ENCODE measurements at places on chromosomes 7 and 10.

DNA sequence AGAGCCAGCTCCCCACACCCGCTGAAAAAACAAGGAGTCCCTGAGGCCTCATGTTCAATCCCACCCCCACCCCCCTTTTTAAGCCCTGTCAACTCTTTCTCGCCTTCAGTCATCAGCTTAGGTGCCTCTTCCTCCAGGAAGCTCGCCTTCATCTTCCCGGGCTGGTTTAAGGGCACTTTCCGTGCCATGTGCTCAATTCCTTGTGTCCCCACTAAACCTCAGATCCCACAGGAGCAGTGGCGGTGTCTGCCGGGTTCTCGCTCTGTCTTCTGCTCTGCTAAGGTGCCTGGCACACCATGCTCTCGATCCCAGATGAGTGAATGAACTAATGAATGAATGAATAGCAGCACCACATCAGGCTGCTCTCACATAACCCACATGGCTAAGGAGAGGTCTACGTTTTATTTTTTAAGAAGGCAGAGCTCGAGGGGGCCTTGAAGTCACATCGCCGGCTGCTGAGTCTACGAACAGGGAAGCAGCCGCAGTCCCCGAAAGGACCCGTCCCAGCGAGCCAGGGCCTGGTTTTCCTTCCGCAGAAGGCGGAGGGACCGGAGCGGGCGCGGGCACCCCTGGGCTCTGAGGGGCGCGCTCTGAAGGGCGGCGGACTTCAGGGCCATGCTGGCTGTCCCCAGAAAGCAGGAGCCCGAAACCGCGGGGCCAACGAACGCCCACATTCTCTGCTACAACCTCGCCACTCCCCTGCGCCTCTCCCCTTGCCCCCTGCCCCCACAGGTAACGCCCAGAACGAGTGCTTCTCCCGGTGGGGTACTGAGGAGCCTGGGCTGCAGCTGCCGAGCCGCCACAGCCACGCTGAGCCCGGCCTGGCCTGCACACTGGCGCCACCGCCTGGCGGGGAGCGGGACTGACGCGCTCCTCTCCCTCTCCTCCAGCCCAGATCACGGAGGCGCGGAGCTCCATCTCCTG lies 73.4 kb upstream of the KCNMA1 start:
- DNase-seq, result peak; percentile 28

GRCh38 chr7:60017-60675 lies 132.2 kb upstream of the FAM20C start:
- DNase-seq, result no peak

DNA sequence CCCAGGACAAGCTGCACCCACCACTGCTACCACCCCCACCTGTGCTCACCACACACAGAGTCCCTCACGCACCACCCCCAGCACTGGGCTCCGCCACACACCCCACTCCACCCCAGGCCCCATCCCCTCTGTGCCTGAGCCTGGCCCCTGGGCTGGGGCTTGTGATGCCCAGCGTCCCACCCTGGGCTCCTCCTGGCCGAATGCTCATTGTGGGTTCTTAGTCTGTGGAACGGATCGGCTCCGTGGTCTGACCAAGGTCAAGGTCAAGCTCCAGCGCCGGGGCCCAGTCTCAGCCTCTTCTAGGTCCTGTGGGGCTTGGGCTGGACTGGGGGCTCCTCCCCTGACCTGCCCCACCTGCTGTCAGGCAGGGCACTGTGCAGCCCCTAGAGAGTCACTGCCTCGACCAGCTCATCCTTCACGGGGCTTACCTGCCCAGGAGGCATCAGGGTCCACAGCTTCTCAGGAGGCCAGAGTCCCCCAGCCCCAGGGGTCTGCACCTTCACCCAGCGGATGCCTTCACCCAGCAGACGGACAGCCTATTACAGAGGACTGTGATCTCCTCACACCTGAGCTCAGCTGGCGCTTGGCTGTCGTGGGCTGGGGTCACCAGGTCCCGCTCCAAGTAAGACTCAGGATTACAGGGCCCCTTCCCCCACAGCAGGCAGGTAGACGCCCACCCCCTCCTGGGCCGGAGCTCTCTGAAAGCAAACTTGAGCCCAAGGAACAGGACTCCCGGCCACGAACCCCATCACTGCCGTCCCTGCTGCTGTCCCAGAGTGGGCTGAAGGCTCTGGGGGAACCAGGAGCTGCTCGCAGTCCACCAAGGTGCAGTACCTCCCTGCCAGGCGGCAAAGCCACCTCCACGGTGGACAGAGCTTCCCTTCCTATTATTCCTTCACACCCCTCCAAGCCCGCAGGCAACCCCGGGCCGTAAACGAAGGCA lies 15.3 kb upstream of the UTF1 start:
- DNase-seq, result no peak

DNA sequence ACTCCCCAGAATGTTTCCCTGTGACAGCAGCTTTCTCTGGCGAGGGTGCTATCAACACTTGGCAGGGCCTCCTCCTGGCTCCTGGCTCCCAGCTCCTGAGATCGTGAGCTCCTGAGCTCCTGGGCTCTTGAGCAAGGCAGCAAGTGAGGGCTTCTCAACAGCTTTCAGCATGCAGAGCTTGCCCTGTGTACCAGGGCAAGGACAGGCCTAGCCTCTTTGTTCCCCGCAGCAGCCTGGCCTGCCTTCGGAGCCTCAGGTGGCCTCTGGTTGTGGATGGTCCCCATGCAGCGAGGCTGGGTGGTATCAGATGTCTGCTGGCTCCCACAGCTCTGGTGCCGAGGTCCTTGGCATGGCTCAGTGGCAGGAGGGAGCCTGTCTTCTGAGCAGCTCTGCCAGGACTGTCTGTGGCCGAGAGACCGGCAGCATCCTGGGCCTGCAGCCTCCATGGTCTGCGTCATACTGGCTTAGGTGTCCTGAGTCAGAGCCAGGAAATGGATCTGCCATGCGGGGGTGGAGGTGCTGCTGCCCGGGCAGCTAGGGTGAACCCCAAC lies 44.2 kb downstream of the ZMIZ1 start:
- no peak for DNase-seq

- DNase-seq, result no peak
Measured at GRCh38 chr7:143279186-143280098, 5.3 kb upstream of the TMEM139 start.

DNA sequence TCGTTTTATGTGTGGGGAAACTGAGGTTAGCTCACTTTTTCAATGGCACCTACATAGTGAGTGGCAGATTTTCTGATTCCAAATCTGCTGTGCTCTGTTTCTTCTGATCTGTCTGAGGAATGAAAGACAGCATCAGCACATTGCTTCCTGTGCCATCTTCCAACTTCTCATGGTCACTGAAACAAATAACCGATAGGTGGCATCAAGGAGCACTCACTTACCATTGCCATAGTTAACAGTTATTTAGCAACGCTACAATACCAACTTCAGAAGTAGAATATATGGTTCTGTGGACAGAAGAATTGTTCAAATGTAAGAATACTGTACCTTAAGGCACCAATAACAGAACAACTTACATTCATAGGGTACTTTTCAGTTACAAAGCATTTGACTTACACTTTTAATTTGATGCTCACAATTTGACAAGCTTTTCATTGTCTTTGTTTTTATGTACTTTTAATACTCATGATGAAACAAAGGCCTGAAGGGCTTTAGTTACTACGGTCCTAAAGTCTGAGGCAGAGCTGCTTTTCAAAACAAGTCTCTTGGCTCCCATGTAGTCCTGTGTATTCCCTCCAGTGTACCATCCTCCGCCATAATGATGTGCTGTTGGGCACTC lies 228.9 kb upstream of the TCF7L2 start:
- no peak for DNase-seq

GRCh38 chr10:110781139-110781538 lies 90.6 kb upstream of the PDCD4 start:
- no peak for DNase-seq

GRCh38 chr7:4137552-4137951 lies 544.5 kb upstream of the FOXK1 start:
- no peak for DNase-seq

DNA sequence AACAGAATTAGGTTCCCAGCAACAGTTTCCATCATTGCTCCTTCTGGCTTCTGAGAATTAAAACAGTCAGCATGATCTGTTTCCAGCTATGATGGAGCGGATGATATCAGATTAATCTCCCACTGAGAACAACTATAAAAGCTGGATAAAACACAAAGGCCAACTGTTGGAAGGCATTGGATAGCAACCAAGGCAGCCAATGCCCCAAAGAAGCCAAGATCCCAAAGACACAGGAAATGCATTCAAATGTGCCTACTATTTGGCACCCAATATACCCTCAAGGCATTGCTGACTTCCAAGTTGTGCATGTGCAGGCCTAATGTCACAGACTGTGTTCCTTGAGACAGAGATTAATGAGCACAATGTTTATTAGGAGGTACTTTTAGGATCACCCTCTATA lies 259.3 kb downstream of the ARHGAP12 start:
- DNase-seq, result no peak

DNA sequence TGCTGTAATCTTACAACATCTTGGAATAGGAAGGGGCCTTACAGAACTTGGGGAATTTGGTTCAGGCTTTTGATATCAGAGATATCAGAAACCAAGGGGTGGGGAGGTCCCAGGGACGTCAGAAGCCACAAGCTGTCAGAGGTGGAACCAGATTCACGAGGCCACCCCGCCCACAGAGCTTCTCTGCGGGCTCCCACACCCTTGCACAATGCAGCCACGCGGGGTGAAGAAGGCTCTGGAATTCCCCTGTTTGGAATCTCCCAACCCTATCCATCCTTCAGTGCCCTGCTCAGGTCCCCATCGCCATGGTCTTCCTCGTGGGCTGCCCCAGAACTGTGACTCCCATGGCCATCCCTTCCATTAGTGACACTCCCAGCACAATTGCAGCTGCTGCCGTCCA lies 247.1 kb upstream of the SHH start:
- DNase-seq, result no peak

DNA sequence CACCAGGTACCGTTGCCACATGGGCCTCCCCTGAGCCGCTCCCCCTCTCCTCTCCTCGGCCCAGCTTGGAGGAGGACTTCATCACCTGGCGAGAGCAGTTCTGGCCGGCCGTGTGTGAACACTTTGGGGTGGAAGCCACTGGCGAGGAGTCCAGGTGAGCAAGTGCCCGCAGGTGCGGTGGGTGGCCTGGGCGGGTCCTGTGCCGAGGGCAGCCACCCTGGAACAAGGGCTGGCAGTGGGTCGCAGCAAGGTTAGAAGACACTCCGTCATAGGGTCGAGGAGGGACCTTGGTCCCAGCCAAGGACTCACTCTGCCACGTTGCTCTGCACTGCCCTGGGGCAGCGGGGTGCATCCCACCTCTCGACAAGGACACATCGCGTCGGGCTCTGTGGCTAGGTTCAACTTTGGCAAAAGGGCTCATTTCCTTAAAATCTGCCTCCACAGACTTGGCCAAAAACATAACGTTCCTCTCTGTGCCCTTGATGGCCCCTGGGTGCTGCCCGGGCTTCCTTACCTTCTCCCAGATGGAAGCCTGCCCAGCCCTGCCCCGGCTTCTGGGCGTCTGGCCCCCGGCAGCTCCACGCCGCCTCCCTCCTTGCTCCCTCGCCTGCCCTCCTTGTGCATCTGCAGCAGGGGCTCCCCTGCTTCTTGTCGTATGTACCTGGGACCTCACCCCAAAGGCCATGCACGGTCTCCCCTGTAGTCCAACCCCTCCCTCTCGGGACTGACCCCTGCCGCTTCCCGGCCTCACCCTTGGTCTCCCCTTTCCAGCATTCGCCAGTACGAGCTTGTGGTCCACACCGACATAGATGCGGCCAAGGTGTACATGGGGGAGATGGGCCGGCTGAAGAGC lies 12.7 kb downstream of the TMEM120A start:
- no peak for DNase-seq

- DNase-seq, result no peak
Measured at GRCh38 chr7:97026715-97027426, 2.2 kb upstream of the DLX5 start.

GRCh38 chr10:29835055-29835454 lies 200.3 kb upstream of the SVIL start:
- no peak for DNase-seq

- no peak for DNase-seq
Measured at GRCh38 chr10:113345826-113346624, 206.8 kb upstream of the HABP2 start.

All from T-helper 22 cell (primary cell).